Activated naive CD4-positive, alpha-beta T cell treated with Interleukin-2 at 50 U/mL for 16 hours (primary cell): ENCODE measurements at places on chromosomes 3 and 15.

DNA sequence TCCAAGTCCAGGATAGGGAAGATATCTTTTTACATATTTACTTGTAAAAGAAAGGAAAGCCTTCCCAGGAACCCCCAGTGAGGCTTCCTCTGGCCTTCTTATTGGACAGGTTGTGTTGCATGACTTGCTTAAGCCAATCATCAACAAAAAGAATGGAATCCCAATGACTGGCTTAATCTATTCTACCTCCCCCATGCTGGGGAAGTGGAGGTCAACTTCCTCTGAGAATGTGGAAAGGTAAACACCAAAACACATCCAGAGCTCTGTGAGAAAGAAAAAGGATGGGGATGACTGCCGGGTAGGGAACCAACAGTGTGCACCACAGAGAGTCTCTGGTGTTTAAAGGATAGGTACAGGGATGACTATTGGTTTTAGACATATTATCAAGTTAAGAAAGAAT is 25.1 kb downstream of the TNIK start:
- DNase-seq, result no peak

DNA sequence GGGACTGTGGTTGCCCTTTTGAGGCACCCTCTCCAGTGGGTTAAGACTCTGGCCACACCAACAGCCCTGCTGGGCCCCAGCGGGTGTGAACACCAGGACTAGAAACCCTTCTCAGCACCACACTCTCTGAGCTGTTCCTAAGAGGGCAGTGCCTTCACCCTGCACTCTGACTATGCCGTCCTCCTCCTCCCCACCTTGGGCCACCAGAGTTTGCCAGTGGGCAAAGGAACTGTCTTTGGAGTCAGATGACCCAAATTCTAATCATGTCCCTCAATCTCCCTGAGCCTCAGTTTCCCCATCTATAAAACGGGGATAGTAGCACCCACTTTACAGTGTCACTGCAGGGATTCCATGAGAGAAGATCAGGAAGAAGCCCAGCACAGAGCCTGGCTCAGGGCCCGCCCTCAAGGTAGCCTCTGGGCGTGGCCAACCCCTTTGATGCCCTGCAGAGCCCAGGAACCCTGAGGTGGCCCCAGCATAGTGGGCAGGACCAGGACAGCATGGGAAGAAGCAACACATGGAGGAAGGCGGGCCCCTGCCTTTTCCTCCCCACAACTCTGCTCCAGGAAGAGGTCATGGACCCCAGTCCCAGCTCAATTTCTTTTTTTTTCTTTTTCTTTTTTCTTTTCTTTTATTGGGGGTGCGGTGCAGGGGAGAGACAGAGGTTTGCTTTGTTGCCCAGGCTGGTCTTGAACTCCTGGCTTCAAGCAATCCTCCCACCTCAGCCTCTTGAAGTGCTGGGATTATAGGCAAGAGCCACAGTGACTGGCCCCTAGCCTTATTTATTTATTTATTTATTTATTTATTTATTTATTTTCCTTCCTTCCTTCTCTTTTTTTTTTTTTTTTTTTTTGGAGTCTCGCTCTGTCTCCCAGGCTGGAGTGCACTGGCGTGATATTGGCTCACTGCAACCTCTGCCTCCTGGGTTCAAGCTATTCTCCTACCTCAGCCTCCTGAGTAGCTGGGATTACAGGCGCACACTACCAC is 115.7 kb upstream of the LINGO1 start:
- DNase-seq, result no peak

DNA sequence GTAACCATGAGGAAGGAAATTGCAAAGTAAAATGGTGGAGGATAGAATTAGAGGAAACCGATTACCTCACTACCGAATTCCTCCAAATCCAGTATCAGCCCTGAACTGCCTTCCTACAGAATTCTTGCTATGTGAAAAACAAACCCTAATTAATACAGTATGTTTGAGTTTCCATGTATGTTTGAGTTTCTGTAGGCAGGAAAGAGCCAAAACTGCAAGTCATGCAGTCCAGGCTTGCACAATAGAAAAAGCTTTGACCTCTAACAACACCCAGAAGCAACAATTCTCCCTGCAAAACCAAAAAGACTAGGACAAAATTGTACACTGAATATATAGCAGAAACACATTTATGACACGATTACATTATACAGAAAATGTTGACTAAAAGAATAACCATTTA is 614.8 kb downstream of the DIPK2A start:
- no peak for DNase-seq

DNA sequence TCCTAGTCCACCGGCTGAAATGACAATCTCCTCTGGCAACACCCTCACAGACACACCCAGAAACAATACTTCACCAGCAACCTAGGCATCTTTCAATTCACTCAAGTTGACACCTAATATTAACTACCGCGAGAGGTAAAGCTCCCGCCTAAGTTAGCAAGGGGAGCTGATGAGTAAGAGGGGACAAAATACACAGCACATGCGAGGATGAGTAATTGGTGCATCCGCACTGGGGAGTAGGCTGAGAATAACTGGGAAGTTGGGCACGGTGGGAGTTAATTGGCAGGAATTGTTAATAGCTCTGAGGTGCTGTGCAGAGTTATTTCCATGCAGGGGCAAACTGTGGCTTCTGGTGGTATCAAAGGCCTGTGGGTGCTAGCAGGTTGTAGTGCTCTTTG is 14.5 kb upstream of the PLD1 start:
- DNase-seq, result no peak

DNA sequence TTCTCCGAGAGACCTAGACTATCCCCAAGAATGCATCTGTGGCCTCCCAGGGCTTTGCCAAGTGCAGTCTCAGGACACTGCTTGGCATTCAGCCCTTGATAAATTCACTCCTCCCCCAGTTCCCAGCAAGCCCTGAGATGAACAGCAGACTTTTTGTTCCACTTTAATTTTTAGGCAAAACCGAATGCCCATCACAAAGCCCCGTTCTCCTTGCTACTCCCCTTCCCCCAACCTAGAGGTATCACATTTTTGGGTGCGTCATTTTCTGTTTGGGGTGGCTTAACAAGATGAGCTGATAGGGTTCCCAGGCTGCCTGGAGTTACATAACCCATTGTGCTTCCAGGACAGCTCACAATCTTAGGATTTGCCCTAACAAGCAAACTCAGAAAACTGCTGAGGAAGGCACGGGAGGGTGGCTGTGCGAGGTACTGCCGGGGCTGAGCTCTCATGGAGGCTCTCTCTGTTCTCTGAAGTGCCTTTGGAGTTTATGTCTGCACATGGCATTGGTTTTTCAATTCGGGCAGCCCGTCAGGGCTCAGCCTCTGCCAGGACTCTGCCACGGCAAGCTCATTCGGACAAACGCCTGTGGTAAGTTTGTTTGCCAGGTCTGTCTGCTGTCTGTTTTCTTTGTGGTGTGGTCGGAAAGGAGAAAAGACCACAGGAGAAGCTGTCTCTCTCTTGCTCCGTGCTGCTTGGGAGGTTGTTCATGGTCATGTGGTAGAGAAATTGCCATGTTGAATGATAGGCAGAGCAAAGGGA is at the start of gene TRAK1:
TSS of gene TRAK1 (plus strand) at position 385 of the 759 bp plus-strand sequence. CDS start at position 498, 113 bp downstream.
- no peak for DNase-seq

GRCh38 chr15:59437817-59438624 is at the start of gene FAM81A:
Gene FAM81A (plus strand): TSS chr15:59438186. CDS start chr15:59458627, 20,441 bp downstream.
- DNase-seq, result peak; percentile 14

- DNase-seq, result no peak
Observed at GRCh38 chr15:67103432-67103831, 38.0 kb downstream of the SMAD3 start.

DNA sequence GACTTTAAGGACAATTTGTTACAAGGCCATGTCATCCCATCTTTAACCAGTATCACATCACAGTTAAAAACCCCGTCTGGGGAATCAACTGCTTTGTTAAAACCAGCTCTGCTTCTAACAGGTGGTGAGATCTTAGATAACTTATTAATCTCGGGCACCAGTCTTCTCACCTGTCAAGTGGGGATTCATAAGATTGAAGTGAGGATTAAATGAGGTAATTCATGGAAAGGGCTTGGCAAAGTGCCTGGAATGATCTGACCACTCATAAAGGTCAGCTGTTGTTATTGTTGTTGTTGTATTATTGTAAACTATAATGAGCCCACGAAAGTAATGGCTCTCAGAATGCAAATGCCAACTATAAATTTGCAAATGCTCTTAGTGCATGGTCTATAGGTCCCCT is 30.1 kb upstream of the SLC24A5 start:
- no peak for DNase-seq

DNA sequence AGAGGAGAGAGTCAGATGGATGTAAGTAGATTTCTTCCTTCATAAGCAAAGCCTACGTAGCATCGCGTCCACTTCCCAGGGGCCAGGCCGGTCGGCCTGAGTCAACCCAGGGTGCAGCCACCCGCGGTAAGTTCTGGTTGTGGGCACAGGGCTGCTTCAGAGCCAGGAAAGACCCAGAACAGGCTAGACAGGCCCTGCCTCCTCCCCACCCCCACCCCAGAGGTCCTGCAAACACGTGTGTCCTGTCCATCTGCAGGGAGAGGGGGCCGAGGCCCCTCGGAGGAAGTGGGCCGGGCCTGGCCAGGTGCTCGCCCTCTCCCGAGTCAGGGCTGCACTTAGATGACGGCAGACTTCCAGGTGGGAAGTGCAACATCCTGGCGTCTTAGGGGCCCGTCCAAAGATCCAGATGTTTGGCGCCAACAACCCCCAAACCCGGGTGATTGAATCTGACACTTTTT is 100.8 kb upstream of the ALDH1A3 start:
- DNase-seq, result no peak

GRCh38 chr3:143187111-143187510 is 67.5 kb downstream of the CHST2 start:
- DNase-seq, result no peak

GRCh38 chr15:69132977-69133861 is 27.2 kb upstream of the GLCE start:
- no peak for DNase-seq

- DNase-seq, result no peak
Observed at GRCh38 chr15:100095541-100096247, 246.1 kb downstream of the ADAMTS17 start.

DNA sequence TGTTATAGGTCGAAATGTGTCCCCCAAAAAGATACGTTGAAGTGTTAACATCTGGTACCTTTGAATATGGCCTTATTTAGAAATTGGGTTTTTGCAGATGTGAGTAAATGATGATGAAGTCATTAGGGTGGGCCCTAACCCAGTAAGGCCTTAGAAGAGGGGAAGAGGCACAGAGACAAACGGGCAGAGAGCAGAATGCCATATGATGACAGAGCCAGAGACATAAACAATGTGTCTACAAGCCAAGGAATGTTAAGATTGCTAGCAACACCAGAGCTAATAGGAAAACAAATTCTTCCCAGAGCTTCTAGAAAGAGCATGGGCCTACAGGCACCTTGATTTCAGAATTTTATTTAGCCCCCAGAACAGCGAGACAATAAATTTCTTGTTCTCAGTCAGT is 693.1 kb upstream of the NECTIN3 start:
- DNase-seq, result no peak

GRCh38 chr15:84702961-84703482 is 12.9 kb downstream of the SEC11A start:
- no peak for DNase-seq

GRCh38 chr15:65921780-65922179 is 52.5 kb downstream of the RAB11A start:
- no peak for DNase-seq

GRCh38 chr3:62662677-62663076 is 212.5 kb downstream of the CADPS start:
- no peak for DNase-seq
